ENCODE measurements at places on chromosomes 3 and 15.

GRCh38 chr15:52728899-52729298 lies 49.7 kb upstream of the ATOSA start:
- DNase-seq, result no peak

DNA sequence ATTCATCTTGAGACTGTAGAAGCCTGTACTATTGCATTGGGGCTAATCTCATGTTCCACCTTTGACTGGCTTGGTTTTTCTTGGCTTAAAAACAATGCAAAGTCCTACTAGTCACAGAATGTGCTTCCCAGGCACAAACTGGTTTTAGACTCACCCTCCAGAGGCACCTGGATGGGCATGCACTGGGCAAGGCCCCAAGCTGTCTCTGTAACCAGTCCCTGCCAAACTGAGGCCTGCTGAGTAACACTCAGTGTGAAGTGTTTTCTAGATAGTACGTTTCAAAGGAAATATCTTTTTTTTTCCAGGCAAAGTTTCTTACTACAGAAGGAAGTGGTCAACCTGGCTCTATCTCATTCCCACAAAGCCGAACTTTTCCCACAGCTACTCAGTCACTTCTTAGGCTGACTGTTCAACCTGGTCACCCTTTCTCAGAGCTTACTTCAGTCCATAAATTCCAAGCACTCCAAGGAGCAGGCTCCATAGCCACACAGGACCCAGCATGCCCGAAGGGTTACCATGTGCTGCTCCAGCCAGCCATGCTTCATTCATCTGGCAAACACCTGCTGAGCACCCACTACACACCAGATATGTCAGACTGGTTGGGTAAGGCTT lies 57.4 kb downstream of the NPTN start:
- no peak for DNase-seq

DNA sequence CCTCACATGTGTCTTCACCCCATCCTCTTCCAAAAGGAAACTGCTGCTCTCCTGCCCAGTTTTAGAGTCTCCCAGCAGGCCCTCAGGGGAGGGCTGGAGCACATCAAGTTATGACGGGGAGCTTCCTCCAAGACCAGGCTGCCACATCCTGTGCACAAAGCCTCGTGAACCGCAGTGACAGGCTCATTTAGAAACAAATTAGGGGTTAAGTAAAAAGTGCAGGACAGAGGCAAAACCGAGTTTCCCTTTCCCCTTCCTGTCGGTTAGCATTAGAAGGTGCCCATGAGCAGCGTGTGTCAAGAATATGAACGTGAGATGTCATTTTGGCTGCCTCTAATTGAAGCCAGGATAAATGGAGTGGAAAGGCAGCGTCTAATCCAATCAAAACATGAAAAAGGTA lies 199.7 kb downstream of the ARRDC4 start:
- no peak for DNase-seq

DNA sequence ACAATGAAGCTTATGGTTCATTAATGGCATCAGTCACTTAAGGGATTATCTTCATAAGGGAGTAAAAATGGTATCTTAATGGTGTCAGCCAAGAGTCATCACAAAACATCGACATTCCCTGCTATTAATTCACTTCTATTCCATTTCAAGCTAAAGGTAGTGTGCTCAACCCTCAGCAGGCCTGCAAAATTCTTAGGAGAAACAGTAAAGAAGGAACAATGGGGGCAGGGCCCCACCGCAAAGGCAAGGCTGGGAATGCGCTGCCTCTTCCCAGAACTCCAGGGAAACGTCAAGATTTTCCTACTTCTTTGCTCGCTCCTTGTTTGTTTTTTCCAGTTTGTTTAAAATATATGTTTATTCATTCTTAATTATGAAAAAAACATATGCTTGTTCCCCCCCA lies 187.3 kb upstream of the TSC22D2 start:
- DNase-seq, result no peak

DNA sequence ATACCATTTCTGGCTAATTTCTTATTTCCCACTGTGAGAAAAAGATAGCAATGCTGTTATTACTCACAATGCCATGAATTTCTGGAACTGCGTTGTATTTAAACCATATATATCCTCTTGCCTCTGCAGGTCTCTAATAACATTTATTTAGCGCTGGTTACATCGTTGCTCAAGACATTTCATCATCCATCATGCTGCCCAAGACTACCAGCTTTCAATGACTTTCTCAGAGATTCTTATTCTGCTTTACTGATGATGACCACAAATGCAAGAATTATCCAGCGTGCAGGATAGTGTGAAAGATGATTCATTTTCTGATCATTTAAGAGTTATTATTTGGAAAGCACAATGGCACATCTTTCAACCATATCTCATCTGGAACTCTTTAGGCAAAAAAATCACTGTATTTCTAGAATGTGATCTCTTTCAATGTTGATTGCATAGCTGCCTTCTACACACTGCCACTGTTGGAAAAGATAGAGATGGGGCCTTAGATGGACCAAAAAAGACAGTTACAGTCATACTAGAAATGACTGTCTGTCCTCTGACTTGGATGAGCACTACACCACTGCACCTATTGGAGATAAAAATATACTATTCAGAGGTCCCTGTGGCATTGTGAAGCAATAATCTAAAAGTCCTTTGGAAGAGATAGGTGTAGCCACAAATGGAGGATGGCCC lies 716.1 kb downstream of the NSUN3 start:
- no peak for DNase-seq

DNA sequence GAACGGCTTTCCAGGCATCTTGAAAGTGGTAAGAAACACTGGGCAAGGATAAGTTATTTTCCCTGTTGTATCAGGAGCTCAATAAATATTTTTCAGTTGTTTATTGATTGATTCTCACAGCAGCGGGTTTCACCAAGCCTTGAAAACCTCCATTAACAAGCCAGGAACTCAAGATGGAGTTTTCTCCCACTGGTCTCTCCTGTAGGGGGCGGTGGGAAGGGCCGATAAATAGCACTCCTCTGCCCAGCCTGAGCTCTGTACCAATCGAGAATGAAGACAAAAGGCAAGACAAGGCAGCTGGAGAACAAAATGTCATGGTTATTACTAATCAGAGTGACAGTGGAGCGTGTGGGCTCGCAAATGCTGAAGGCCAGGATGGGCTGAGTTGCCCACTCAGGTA lies 7.4 kb downstream of the HRH1 start:
- DNase-seq, result no peak

- DNase-seq, result no peak
Observed at GRCh38 chr3:13057282-13058040, 15.8 kb downstream of the IQSEC1 start.

GRCh38 chr15:77568973-77569728 lies 63.6 kb downstream of the LINGO1 start:
- no peak for DNase-seq

- no peak for DNase-seq
Observed at GRCh38 chr15:65058394-65059368, 9.1 kb downstream of the RASL12 start.

GRCh38 chr3:175200391-175201095 lies 341.4 kb downstream of the NAALADL2 start:
- DNase-seq, result no peak

DNA sequence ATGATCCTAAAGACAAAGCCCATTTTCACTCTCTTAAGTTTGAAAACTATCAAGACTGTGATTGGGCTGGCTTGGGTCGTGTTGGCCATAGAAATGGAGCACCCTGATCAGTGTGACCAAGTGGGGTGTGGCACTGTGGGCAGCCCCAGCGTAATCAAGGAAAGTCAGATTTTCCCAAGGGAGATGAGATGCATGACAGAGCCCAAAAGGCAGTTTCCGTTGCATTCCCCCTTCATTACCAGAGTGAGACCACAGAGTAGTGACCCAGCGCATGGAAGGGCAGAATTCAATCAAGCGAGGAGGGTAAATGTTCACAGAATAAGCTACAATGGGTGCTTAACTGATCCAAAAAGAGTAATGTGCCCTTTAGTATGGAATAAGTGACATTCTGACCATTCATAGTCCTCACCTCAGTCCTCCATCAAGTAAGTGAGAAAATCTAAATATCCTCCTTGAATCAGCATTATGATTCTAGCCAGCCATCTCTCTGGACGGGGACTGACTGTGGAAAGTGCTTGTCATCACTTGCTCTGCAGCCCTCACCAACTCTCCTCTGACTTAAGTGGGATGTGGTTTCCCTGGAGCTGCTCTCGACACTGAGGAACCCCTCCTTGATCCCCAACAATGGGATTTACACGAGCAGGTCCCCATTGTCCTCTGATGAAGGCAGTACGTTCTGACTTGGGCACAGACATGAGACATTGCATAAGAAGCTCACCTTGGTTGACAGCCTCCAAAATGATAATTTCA lies 430.5 kb downstream of the OCA2 start:
- DNase-seq, result no peak

DNA sequence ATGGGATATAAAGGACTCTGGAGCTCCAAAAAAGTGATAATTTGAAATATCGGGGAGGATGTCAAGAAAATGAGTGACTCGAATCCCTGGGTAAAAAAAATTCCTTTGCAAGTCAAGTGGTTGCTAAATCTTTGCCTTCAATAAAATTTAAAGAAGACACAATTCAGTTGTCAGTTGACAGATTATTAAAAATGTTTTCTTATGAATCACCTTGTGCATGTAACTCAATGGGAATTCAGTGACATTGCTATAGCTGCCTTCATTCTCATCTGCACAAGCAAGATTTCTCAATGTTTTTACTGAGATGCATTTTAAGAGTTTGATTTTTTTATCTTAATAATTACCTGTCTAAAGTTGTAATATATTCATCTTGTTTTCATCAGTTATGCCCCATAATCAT lies 264.0 kb upstream of the IL12A start:
- DNase-seq, result no peak

DNA sequence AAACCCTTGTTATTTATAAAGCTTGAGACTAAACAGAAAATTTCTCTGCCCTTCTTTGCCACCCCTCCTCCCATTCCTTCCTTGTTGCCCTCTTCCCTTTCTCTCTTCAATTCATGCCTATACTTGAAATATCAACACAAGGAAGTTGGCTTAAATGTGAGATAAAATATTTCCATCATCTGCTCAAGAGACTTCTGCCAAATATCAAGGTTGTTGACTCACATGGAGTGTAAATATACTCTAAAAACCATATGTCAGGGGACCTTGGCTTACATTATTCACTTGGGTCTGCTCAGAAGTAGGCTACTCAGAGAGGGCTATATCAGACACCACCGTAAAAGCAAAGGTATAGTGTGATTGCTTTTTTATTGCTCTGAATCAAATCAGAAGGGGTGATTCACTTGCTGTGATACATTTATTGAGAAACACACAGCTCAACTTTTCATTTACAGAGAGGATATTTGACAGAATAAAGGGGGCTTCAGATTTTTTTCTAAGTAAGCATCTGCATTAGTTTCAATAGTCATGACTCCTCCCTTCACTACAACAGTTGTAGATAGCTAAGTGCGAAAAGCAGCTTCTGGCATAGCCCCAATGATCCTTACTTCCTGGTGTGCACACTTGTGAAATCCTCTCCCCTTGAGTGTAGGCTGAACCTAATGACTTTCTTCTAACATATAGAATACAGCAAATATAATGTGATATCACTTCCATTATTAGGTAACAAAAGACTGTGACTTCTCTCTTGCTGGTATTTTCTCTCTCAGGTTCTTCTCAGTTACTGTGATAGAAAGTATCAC lies 386.2 kb downstream of the EFHB start:
- no peak for DNase-seq

DNA sequence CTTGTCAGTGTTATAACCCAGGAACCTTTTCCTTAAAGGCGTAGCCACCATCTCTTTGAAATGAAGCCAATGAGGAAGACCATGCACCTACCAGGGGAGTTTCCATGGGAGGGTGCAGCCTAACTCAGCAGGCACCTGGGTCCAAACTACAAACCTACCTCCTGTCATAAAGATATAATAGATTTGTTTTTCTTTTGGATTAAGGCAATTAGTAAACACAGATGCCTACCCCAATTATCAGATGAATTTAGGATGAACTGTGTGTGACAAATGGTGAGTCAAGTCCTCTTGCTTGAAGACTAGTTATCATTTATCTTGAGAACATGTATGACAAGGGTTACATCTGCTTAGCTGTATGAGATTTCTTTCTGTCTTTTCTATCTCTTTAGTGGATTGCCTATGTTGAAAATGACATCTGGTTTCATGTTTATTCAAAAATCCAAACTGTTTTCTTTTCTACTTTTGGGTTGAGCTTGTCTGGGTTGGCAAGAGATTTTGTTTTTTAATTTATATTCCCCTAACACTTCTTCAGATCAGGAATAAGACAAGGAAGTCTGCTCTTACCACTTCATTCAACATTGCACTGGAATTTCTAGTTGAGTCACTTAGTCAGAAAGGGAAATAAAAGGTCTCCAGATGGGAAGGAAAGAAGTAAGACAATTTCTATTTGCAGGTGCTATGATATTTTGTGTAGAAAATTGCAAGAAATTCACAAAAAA lies 149.9 kb downstream of the NEK10 start:
- DNase-seq, result no peak

GRCh38 chr3:53704363-53704725 lies 141.9 kb downstream of the CHDH start:
- DNase-seq, result no peak

- no peak for DNase-seq
Observed at GRCh38 chr3:126051741-126052140, 32.2 kb downstream of the SLC41A3 start.

DNA sequence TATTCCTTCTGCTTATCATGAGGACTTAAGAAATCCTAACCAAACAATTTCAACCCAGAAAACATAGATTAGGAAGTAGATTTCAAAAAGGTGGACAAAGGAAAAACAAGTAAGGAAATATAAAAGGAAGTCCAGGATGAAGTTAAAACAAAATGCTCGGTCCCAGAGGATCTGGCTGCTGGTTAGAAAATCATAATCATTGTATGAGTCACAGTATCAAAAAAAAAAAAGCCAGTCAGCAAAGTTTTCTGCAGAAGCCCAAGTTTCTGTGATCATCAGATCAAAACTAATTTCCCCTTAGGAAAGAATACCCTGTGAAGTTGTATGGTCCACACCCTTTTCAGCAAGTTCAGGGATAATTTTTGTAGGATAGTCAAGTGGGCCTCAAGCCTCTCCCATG lies 43.0 kb upstream of the LRTM1 start:
- DNase-seq, result no peak

GRCh38 chr3:23240171-23240785 lies 37.2 kb downstream of the UBE2E2 start:
- no peak for DNase-seq

DNA sequence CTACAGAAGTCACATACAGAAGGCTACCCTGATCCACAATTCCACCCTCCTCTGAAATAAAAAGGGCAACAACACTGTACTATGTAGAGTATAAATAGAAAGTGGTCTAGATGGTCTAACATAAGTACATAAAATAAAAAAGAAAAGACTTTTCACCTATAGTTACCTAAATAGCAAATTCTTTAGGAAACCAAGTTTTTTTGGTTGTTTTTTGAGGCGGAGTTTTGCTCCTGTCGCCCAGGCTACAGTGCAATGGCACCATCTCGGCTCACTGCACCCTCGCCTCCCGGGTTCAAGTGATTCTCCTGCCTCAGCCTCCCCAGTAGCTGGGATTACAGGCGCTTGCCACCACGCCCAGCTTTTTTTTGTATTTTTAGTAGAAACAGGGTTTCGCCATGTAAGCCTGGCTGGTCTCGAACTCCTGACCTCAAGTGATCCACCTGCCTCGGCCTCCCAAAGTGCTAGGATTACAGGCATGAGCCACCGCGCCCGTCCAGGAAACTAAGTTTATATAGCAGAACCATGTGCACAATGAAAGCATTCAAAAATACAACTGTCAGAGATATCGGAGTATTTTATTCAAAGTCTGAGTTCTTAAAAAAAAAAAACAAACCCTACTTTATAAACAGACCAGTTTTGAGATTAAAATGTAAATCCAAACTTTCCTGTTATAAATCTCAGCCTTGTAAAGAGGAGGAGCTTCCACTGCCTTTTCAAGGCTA lies 1.7 kb downstream of the SIN3A start:
- no peak for DNase-seq

- no peak for DNase-seq
Observed at GRCh38 chr3:131518680-131519079, 15.9 kb upstream of the MRPL3 start.

Data from stimulated activated CD8-positive, alpha-beta memory T cell treated with anti-CD3 and anti-CD28 coated beads, Interleukin-7, amount 100 ng/mL, for 24 hours (primary cell).